ENCODE measurements at places on chromosomes 7 and 10. TPM values are rescaled to one million over a fixed set of nuclear protein-coding genes. Genes with fewer than 3 reads are reported as not detected.

DNA sequence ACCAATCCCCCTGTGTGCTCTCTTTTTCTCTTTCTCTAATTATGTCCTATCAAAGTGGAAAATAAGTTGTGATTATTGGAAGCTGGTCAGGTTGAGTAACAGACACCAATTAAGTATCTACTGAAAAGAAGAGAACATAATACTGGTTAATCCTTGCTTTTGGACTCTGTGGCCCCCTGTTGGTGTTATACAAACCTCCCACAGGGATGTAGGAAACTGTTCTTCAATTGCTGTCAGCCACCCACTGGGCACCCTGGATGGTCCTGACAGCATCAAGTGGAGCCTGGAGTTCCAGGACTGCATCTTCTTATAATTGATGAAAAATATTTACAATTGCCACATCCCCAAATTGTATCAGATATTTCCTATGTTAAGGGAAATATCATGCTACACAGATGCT lies 939.7 kb downstream of the KCNMA1 start:
- H3K36me3 ChIP-seq: no peaks in the 10 kb centered on the region
- H3K4me3 ChIP-seq: no peak overlapping the region
- no peaks in the 10 kb centered on the region for H3K4me1 ChIP-seq
- H3K27ac ChIP-seq: no peak overlapping the region

DNA sequence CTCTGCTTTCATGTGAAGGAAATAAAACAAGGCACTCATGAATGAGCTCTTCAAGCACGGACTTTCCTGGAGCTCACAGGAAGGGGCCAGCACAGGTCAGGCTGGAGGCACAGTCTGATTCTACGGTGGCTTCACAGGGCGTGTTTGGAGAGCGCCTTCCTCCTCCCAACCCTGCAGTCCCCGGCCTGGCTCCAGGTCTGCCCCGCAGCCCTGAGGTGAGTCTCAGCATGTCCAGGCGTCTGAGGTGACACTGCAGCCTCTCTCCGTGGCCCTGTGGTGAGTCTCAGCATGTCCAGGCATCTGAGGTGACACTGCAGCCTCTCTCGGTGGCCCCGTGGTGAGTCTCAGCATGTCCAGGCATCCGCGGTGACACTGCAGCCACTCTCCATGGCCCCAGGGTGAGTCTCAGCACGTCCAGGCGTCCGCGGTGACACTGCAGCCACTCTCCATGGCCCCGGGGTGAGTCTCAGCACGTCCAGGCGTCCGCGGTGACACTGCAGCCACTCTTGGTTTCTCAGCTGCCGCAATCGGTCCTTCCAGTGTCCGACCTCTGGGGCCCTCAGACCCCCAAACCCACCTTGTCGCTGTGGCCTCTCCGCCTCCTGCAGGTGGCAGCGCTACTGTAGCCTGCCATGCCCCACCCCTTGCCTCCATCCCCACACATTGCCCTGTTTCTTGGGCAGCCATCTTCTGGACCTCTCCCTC lies 381.7 kb downstream of the DNAJB6 start:
- DNase-seq: no peak
- H3K4me3 ChIP-seq: no peak overlapping the region
- no peaks in the 10 kb centered on the region for H3K27me3 ChIP-seq
- H3K27ac ChIP-seq: no peak overlapping the region

GRCh38 chr10:47287805-47288204 lies 12.2 kb upstream of the GDF10 start:
- no peak overlapping the region for H3K27ac ChIP-seq
- no peaks in the 10 kb centered on the region for H3K36me3 ChIP-seq
- H3K27me3 ChIP-seq: peaks cover 30% of the 10 kb centered on the region
- no peaks in the 10 kb centered on the region for H3K4me1 ChIP-seq

- DNase-seq: peak; percentile 77
- H3K27me3 ChIP-seq: no peaks in the 10 kb centered on the region
- H3K4me1 ChIP-seq: peaks cover 23% of the 10 kb centered on the region
- peak within 1 kb of the TSS; percentile 95 for H3K4me3 ChIP-seq
- H3K36me3 ChIP-seq: no peaks in the 10 kb centered on the region
- peak within 1 kb of the TSS; percentile 93 for H3K27ac ChIP-seq
Observed at GRCh38 chr10:689452-690371, at the start of gene DIP2C. TSS of gene DIP2C (minus strand) at chr10:689668. CDS start at chr10:689578, 90 bp downstream.

The CYP2C9 gene
- not detected for total RNA-seq

The UTF1 gene
- total RNA-seq: not detected

- H3K36me3 ChIP-seq: no peaks in the 10 kb centered on the region
- H3K27me3 ChIP-seq: no peaks in the 10 kb centered on the region
- DNase-seq: no peak
- no peak overlapping the region for H3K27ac ChIP-seq
- no peak overlapping the region for H3K4me3 ChIP-seq
- no peaks in the 10 kb centered on the region for H3K4me1 ChIP-seq
Observed at GRCh38 chr7:15485431-15485830, 76.4 kb downstream of the AGMO start.

GRCh38 chr10:43945094-43945730 lies 296.5 kb upstream of the ZNF32 start:
- no peak overlapping the region for H3K27ac ChIP-seq
- DNase-seq: no peak

- DNase-seq: peak; percentile 62
- no peaks in the 10 kb centered on the region for H3K27me3 ChIP-seq
- peaks cover 2% of the 10 kb centered on the region for H3K4me1 ChIP-seq
- H3K4me3 ChIP-seq: no peak overlapping the region
Observed at GRCh38 chr7:80659120-80660055, 20.9 kb downstream of the CD36 start.

- H3K27me3 ChIP-seq: no peaks in the 10 kb centered on the region
- no peak overlapping the region for H3K27ac ChIP-seq
- H3K4me3 ChIP-seq: no peak overlapping the region
- no peaks in the 10 kb centered on the region for H3K4me1 ChIP-seq
- DNase-seq: no peak
Observed at GRCh38 chr10:23657677-23658076, 218.8 kb downstream of the OTUD1 start.

DNA sequence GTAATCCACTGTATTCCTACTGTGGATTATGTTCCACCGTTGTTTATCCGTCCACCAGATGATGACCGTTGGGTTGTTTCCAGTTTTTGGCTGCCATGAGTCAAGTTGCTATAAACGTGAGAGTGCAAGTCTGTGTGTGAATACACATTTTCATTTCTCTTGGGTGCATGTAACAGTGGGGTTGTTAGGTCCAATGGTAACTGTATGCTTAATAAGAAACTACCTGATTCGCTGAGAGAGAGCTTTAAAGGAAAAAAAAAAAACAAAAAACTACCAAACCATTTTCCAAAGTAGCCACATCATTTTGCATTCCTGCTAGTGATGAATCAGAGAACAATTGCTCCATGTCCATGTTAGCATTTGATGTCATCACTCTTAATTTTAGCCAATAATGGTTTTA lies 15.9 kb downstream of the UBN2 start:
- H3K4me3 ChIP-seq: no peak overlapping the region
- peaks cover 2% of the 10 kb centered on the region for H3K4me1 ChIP-seq
- no peaks in the 10 kb centered on the region for H3K27me3 ChIP-seq
- H3K27ac ChIP-seq: no peak overlapping the region
- peak; percentile 76 for DNase-seq
- peaks cover 11% of the 10 kb centered on the region for H3K36me3 ChIP-seq

The CPA5 gene
- under 0.01 TPM for total RNA-seq

DNA sequence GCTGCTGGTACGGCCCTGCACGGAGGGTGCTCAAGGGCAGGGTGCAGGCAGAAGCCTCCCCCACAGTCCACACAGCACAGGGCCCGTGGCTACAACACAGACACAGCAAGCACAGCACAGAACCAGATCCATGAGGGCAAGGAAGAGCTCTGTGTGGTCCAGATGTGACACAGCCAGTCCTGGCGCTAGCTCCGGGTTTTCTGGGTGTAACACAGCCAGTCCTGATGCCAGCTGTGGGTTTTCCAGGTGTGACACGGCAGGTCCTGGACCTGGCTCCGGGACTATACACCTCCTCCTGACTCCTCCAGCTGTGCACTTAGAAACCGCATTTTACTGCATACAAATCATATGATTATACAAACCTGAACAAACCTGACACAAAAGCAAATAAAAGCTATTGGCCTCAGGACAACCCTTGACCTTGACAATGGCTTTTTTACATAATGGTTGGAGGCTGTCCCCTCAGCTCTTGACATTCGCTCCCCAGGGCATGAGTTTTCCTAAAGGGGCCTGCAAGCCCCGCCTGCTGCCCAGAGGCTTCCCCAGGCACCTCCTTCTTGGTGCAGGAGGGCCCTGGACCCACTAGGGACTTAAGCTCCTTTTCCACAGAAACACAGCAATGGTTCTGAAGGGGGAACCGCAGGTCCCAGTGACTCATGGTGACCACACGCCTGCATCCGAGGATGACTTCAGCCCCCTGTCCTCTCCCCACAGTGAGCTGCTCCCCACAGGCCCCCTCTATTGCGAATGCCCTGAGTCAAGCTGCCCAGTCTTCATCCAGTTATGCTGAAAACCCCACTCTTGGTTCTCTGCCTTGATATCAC lies 209.6 kb downstream of the PTPRN2 start:
- H3K27me3 ChIP-seq: no peaks in the 10 kb centered on the region
- H3K4me1 ChIP-seq: no peaks in the 10 kb centered on the region
- no peaks in the 10 kb centered on the region for H3K36me3 ChIP-seq
- DNase-seq: no peak
- H3K4me3 ChIP-seq: no peak overlapping the region

The ZNF775 gene
- 1.4 TPM for total RNA-seq

DNA sequence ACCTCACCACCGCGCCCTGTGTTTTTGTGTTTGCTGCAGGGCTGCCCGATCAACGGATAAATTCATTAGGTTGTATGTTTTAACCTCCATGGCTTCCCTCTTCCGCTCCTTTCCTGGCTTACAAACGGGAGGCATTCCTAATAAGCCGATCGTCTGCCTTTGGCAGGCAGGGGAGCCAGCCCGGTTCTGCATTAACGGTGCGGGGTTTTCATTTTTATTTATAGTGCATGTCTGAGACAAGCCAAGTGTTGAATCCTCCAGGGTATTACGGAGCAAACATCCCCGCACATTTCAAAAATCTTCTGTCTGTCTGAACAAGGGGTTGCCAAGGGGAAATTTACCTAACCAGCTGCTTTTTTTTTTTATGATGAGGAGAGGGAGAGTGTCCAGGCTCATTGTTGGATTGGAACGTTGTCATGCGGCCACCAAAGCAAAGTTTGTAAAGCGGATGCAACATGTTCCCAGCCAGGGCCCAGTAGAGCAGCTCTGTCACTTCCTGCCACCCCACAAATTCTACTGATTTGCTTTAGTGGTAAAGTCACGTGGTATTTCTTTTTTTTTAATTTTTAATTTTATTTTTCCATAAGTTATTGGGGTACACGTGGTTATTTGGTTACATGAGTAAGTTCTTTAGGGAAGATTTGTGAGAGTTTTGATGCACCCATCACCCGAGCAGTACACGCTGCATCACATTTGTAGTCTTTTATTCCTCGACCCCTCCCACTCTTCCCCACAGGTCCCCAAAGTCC lies 92.3 kb upstream of the BAIAP2L1 start:
- H3K27me3 ChIP-seq: no peaks in the 10 kb centered on the region
- H3K36me3 ChIP-seq: no peaks in the 10 kb centered on the region
- no peak for DNase-seq
- no peak overlapping the region for H3K4me3 ChIP-seq

- H3K36me3 ChIP-seq: no peaks in the 10 kb centered on the region
- no peaks in the 10 kb centered on the region for H3K4me1 ChIP-seq
- peaks cover 16% of the 10 kb centered on the region for H3K27me3 ChIP-seq
Observed at GRCh38 chr7:22357311-22358175, 589 bp upstream of the RAPGEF5 start.

The COX15 gene
- total RNA-seq: 41.1 TPM

DNA sequence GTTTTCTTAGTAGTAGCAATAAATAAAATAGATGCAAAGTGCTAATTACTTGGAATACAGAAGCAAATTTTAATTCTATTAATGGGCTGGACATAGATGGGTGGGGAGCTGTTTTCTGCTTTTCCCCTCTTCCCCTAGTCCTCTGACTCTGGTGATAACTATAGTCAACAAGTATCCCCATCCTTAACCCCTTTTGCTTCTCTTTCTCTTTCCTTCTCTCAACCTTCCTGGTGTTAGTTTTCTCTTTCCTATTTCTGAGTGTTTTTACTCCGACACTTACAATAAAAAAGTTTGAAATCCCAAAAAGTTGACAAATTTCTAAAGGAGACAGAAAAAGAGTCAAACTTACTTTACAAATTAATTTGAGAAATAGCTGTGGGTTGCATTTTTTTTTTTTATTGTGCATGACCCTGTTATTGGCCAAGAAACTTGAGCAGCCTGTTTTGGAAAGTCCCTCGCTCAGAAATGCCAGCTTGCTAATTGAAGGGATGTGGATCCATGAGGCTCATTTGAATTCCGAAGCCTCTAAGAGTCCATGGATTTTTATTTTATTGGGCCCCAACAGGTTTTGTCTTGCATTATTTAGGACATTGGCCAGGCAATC lies 2.4 kb downstream of the FAS start:
- H3K4me1 ChIP-seq: peaks cover 5% of the 10 kb centered on the region
- H3K27ac ChIP-seq: no peak overlapping the region
- no peaks in the 10 kb centered on the region for H3K36me3 ChIP-seq
- H3K4me3 ChIP-seq: peak overlapping the region; percentile 35

DNA sequence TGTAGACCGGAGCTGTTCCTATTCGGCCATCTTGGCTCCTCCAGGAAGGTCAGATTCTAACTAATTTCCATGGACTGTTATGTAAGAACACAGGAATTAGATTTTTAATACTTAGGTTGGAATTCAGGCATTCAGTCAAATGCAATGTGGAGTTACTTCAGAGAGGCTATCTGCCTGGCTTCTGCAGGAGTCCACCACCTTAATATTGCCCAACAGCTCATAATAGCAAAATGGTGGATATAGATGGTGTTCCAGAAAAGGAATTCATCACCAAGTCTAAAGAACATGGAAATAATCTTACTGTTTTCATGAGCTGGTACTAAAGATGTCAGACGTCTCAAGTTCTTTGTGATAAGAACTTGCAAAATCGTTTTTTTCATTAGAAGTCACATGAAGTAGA lies 39.5 kb downstream of the CRHR2 start:
- no peak overlapping the region for H3K4me3 ChIP-seq
- no peak overlapping the region for H3K27ac ChIP-seq
- H3K36me3 ChIP-seq: peaks cover 3% of the 10 kb centered on the region
- H3K4me1 ChIP-seq: no peaks in the 10 kb centered on the region
- H3K27me3 ChIP-seq: no peaks in the 10 kb centered on the region
- no peak for DNase-seq

DNA sequence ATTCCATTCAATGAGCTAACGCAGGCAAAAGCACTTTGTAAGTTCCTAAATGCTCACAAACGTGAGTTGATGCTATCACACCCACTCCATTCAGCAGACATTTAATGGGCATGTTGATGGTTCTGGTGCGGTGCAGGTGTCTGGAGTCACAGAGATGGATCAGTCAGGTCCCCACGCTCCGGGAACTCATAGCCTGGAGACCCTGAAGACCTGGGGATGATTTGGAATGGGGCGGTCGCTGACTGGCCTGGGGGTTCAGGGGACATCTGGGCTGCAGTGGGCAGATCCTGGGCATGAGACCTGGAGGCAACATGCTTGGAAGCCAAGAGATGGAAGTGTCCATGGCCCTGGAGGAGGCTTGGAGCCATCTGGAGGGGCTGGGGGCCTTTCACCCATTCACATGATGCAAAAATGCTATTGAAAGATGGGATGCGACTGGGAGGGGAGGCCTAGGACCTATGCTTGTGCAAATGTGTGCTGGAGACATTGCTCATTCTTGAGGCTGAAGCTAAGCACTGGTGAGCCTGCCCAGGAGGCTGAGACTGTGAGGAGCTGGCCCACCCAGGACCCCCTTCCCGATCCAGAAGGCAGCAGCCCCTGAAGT lies 522.6 kb downstream of the GLRX3 start:
- H3K4me1 ChIP-seq: no peaks in the 10 kb centered on the region
- no peak for DNase-seq
- no peak overlapping the region for H3K27ac ChIP-seq
- H3K4me3 ChIP-seq: no peak overlapping the region
- no peaks in the 10 kb centered on the region for H3K36me3 ChIP-seq

Data from IMR-90 (cell line).